ENCODE measurements at places on chromosomes 12 and 14.

DNA sequence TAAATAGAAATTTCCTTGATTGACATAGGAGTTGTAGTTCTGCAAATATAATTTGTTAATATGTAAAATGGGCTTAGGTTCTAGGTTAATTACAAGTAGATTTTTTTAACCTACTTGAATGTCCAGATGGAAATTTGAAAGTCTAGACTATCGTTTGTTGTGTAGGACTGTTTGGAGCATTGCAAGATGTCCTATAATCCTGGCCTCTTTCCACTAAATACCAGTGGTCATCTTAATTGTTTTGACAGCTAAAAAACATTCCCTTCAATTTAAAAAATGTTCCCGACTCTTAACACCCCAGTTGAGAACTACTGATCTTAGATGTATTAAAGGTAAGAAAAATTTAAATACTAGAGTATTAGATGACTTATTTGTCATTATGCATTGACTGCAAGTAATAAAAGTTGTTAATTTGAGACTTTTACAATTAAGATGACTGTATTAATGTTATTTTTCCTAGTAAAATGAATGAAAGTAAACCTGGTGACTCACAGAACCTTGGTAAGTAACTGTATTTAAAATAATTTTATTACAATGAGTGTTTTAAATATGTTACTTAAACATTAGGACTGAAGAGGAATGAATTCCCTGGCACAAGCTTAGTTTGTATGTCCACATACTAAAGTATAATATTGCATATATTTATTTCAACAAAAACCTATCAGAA, 21.8 kb downstream of the G2E3 start:
- DNase-seq, result no peak

- DNase-seq, result no peak
These were observed 87.1 kb downstream of the ZFP36L1 start for GRCh38 chr14:68705741-68706283.

DNA sequence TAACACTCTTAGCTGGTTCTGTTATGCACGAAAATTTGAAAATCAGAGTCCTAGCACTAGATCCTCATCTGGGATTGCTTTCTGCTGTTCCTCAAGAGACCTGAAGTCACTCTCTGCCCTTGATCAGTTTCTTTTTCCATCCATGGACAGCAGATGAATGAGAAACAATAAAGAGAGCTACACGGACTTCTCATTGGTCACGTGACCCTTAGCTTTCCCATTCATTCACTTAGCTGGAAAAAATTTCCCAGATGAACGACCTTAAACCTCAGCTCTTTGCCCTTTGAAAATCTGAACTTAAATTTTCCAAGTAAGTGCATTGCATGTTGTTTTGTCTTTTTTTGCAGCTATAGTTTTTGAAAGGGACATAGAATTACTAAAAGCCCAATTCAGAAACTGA, 27.2 kb upstream of the RGS6 start:
- DNase-seq, result no peak

DNA sequence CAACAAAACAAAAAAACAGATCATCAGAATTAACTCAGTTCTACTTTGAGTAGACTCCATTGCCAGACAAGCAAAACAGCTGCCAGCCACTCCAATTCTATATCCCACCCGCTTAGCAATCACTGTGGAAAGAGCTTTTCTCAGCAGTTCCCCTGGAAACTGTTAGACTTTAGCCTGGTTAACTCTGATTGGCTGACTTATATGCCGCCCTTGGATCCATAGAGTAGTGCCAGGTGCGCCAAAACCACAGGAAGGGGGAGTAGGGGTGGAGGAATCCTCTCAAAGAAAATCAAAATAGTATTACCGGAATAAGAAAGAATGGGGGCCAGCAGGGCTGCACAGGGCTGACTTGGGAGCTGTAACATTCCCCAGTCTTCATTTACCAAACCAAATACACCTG, 5.4 kb upstream of the EML5 start:
- no peak for DNase-seq

DNA sequence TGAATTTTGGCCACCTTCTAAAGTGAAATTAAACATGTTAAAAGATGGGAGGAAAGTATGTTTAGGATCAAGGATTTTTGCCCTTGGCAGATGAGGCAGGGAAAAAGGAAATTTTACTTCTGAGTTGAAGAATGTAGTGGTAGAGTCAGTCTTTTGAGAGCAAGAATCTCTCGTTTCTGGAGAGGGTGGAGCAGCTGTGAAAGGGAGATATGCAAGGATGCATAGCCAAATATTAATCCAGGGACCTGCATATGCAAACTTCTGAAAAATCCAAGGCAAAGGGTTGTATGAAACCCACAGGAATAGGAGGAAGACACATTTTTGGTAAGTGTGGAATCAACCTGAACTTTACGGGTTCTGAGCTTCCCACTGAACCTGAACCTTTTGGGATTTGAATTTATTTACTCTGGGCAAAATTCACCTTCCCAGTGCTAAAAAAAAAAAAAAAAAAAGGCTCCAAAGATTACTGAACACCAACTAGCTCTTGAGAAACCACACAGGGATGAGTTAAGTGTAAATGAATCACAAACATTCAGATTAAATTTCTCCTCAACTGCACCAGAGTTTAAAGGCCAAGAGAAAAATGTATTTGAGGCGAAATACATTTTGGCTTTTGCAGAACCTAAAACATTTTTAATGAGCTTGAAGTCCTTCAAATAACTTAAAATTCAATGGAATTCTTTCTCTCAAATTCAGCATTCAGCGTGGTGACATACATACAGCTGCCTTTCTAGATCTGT, 187.1 kb upstream of the CDKN3 start:
- no peak for DNase-seq

- no peak for DNase-seq
These were observed 460.1 kb downstream of the MED13L start for GRCh38 chr12:115817389-115817788.

- DNase-seq, result no peak
These were observed 310.1 kb upstream of the DIO3 start for GRCh38 chr14:101250948-101251811.

DNA sequence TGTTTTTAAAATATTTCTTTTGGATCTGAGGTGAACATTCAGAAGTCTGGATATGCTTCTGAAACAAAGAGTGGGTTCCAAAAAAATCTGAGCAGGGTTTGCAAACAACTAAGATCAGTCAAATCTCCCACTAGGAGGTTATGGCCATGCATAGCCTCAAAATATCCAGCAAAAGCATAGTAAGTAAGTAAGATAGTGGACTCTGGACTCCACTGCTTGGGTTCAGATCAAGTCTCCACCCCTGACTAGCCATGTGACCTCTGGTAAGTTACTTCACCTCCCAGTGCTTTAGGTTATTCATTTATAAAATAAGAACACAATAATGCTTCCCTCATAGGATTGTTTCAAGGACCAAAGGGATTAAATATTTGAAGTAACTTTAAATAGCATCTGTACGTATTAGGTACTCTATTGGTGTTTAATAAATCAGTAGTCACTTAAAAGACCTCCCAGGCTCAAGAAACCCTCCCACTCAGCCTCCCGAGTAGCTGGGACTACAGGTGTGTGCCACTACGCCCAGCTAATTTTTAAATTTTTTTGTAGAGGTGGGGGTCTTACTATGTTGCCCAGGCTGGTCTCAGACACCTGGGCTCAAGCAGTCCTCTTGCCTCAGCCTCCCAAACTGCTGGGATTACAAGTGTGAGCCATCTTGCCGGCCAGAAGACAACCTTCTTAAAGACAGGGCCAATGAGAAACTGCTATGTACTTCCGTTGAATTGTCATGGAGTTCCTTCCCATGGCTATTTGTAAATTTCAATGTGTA, 95.7 kb upstream of the SOX5 start:
- DNase-seq, result no peak

DNA sequence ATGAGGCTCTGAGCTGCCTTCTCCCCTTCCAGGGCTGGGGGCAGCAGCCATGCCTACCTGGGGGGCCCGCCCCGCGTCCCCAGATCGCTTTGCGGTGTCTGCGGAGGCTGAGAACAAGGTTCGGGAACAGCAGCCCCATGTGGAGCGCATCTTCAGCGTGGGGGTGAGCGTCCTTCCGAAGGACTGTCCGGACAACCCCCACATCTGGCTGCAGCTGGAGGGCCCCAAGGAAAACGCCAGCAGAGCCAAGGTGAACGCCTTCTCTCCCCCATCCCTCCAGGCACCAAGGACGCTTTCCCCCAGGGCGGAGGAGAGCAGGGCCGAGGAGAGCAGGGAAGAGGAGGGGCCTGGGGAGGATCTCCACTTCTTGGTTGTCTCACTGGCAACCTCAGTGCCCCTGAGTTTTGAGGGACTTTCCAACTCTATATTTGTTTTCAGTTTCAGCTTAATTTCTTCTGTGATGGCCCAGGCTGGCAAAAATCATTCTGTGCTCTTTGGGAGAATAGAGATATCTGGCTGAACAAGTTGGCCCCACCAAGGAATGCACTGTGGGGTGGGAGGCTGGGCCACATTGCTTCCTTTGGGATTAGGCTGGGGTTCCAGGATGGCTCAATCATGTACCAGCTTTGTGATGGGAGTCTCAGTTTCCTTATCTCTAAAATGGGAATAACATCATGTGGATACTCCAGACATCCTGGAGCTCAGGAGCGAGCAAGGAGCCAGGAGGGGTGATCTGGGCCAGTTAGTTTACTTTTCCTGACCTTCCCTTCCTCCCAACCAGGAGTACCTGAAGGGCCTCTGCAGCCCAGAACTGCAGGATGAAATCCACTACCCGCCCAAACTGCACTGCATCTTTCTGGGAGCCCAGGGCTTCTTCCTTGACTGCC, 1.2 kb downstream of the KHNYN start:
- no peak for DNase-seq
